CD4-positive, alpha-beta T cell treated with Interferon gamma for 1 hour (primary cell): ENCODE measurements at places on chromosomes 16 and 17.
A peak's percentile ranks its signal among the peaks of the same experiment; 100 is the strongest.

DNA sequence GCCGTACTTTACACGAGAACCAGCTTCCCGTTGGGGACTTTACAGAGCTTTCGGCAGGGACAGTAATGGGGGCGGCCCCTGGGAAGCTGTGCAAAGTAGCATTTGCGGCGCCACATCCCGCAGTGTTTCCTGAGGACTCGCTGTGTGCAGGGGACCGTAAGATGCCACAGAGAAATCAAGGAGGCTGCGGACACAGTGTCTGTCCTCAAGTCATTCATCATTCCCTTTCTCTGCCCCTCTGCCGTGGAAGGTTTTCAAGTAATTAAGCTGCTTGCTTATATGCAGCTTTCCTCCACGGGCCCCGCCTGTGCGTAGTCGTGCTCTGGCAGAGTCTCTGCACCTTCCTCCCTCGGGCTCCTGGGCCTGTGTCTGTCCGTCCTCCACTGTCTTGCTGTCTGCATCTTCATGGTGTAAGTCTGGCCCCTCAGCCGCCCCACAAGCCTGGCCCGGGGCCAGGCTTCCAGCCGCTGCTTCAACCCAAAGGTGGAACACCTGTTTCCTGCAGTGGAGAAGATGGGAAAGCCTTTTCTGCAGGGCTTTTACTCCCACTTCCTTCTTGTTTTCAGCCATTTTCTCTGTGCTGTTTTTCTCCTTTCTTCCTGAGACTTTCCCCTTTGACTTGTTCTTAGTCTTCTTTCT lies 216.9 kb upstream of the CHMP6 start:
- no peak for DNase-seq

DNA sequence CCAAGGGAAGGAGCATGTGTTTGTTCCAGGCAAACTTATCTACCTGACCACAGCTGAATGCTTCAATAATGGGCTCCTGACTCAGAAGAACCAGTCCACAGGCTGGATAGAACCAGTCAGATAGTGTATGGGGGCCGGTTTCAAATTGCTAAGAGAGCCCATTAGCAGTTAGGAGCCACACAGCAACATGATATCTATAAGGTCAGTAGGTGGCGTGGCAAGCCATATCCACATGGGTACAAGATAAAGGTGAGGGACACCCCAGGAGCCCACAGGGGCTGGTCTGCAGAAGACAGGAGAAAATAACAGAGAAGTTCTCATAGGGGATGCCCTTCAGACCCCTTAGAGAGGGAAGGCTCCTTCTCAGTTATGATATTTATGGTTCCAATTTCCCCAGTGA lies 31.6 kb upstream of the CDRT15 start:
- DNase-seq: no peak

DNA sequence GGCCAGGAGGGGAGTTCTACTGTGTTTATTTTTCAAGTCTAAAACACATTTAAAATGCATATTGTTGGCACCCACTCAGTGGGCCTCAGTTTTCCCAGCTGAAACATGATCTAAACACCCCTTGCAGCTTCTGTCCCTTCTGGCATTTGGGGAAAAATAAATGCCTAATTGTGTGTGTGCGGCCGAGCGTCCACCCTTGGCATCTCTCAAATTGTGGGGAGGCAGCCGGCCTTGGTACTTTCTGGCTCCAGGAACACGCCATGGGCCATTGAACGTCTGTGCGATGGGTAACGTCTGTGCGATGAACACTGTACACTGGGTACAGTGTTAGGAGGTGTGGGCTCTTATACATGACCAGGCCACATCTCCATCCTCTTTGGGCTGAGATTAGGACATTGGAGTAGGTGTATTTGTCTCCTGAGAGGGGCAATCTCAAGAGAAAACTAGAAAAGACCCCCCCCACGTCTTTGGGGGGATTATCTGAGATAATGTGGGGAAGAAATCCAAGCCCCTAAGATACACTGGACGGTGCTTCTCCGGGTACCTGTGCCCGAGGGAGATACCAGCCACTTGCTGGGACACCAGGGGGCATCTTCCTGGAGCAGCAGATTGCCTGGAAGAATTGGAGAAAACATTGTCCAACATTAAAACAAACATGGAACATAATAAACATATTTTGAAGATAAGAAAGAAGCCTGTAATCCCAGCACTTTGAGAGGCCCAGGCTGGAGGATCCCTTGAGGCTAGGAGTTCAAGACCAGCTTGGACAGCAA lies 54.9 kb downstream of the RAB11FIP4 start:
- DNase-seq: no peak

- no peak for DNase-seq
Observed at GRCh38 chr16:77991701-77992100, 30.6 kb upstream of the CLEC3A start.

DNA sequence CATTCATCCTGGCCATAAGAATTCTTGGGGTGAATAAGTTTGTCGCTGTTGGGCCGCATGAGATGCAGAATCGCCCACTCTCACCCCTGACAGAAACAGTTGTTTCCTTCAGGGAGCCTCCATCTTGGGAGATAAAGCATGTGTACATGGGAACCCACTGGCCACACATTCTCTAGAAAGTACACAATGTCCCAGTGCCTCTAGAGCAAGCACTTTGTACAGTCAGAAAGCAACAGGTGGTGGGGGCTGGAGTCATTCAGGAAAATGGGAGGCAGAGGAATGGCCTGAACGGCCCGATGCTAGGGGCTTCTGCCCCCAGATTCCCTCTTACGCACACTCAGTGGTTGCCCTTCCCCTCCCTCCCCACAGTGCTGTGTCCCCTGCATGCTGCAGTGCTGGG lies 16.1 kb downstream of the ACE start:
- no peak for DNase-seq

- peak; percentile 80 for DNase-seq
Observed at GRCh38 chr16:30186782-30187555, 3.6 kb downstream of the CORO1A start.

DNA sequence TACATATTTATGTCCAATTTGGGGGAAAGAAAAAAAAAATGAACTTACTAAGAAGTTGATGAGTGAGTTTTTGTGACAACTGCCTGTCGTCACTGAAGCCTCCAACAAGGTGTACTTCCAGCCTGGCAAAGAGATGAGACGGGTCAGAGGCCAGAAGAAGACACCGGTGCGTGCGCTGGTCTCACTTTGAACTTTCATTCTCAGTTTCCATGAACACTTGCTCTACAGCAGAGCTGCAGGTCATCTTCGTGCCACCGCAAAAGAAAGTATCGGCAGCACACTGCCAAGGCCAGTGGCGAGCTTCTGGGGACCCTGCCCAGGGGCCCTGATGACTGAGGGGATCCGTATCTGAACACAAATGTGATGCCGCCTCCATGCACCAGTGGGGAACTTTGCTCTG lies 11.6 kb downstream of the NTAN1 start:
- DNase-seq: no peak

GRCh38 chr17:42187833-42188232 lies 2.6 kb upstream of the HCRT start:
- DNase-seq: no peak

GRCh38 chr16:23595951-23596720 lies at the start of gene NDUFAB1:
Gene NDUFAB1, minus strand, starts transcription at chr16:23596316. Its CDS starts 26 bp downstream, at chr16:23596290.
- DNase-seq: peak; percentile 86

- DNase-seq: no peak
Observed at GRCh38 chr17:78184868-78185267, 2.0 kb downstream of the TK1 start.

DNA sequence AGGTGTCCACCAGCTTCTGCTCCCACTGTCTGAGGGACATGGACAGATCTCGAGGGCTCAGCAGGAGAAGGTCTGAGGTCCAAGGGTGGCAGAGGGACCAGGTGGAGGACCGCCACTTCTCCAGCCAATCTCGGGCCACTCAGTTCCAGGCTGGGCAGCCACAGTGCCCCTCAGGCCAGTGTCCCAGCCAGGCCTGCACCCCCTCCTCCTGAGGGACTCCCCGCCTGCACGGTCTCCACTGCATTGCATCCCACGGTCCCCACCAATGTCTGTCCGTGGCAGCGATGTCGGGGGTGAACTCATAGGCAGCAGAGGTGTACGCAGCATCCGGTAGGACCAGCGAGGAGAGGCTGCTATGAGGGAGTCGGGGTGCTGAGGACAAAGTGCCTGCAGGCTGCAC lies 64.2 kb upstream of the DOC2B start:
- no peak for DNase-seq

- DNase-seq: no peak
Observed at GRCh38 chr16:6160303-6160702, 1062.7 kb upstream of the EEF2KMT start.

DNA sequence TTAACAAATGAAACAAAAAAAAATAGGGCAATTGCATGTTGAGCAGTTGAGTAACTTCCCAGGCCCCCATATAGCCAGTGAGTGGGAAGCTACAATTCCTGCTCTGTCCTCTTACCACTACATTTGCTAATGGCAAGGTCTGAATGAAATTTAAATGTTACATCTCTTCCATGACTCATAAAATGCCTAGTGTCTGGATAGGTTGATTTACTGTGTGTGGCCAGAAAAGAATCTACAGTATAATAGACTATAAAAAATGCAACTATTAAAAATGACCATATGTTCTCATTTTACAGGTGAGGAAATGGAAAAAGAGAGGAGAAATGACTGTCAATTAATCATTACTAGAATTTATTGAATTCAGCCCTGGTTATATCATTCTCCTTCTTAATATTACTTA lies 1199.3 kb downstream of the CDH11 start:
- no peak for DNase-seq

GRCh38 chr16:54510685-54511221 lies 224.2 kb upstream of the IRX3 start:
- no peak for DNase-seq

- no peak for DNase-seq
Observed at GRCh38 chr16:89531821-89532526, 23.8 kb downstream of the SPG7 start.

DNA sequence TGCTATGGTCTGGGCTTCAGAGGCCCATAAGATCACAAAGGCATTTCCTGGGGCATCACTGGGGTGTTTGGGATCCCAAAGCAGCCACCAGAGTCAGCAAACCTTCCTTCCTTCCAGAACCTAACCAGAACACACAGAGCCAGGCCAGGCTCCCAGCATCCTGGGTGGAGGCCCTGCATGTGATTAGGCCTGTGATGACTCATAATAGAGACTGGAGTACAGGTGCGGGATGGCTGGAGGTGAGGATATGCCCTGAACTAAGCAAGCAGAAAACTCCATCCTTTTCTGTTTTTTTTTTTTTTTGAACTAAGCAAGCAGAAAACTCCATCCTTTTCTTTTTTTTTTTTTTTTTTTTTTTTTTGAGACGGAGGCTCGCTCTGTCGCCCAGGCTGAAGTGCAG lies 17.7 kb upstream of the GFOD2 start:
- no peak for DNase-seq

DNA sequence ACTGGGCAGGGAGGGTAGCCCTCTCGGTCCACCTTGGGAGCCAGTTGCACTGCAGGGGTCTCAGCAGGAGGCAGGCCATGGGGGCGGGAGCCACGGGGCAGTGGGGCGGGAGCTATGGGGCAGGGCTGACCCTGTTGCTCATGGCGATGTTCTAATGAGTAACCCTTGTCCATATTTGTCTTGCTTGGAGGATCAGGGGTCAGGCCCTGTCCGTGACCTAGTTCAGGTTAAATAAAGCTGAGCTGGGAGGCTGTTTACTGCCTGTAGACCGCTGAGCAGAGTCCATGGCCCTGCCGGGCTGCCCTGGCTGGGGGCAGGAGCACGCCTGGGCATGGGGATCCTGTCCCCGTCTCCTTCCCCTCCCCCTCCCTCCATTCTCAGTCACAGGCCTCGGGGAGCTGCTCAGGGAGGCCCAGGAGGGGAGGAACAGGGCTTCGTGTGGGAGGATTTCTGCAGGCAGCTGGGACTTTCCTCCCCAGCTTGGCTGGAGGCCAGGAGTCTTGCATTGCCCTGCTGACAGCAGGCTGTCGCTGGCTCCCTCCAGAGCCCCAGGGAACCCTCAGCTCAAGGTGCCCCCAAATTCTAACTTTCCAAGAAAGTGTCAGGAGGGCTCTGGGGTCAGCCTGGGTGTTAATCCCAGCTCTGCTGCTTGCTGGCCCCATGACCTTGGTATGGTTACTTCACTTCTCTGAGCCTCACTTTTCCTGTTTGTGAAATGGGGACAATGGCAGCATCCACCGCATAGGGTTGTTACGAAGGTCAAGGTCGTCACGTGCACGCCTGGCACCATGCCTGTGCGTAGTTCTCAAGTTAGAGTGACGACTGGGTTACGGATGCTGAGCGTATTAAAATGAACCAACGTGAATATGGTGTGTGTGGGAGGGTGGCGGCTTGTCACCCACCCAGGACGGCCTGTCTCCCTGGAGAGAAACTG lies 6.1 kb upstream of the SERPINF2 start:
- DNase-seq: peak; percentile 28

GRCh38 chr16:58428621-58429542 lies 36.6 kb downstream of the GINS3 start:
- no peak for DNase-seq

DNA sequence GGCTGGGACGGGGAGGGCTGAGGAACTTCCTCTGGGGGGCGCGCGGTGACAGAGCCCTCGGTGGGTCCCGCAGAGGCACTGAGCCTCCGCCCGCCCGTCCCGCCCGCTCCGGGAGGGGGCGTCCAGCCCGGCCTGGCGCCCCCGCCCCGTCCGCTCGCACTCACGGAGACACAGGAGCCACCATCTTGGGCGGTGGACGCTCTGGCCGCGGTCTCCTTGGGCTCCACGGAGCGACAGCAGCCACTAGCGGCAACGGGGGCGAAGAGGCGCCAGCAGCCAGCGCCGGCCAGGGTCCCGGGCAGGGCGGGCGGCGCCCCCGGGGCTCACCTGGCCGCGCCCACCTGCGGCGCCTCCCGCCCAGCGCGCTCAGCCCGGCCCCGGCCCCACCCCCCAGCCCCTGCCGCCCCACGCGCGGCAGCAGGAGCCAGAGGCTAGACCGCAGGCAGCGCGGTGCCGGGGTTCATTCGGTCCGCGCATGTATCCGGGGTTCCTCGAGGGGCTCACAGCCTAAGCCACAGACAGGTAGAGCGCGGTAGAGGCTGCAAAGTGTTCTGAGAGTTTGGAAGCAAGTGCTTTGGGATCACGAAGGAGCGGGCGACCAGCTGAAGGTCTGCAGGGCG lies at the start of gene C17orf113:
TSS of gene C17orf113 (minus strand) at position 209 of the 620 bp plus-strand sequence. CDS start 7,225 bp downstream, outside the sequence.
- peak; percentile 46 for DNase-seq

GRCh38 chr16:72983728-72984350 lies 64.1 kb downstream of the ZFHX3 start:
- DNase-seq: no peak

GRCh38 chr17:17810084-17810894 lies 26.5 kb downstream of the SREBF1 start:
- DNase-seq: no peak

DNA sequence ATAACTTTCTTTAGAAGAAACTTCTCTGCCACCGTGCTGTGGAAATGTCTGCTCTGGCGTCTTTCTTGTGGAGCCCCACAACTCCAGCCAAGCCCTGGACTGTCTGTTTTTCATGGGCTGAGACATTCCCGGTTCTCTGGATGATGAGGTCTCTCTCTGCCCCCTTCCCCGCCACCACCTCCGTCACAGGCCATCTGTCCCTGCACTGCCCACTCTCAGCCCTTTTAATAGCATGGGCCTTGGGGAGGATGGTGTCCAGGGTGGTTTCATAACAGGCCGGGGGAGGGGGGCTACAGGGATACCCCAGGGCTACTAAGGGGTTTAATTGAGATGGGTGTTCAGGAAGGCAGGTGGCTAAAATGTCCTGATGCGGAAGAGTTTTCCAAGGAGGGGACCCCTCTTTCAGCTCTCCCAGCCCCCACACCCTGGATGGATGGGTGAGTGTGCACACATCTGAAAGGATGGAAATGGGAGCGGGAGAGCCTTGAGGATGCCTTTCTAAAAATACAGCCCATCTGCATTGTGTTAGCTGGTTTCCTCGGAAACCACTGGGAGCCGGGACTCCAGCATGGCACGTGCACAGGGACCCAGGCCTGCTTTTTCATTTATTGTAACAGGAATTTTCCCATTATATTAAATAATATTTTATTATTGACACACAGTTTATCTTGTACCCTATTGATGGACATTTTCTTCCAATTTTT lies 14.6 kb upstream of the NDRG4 start:
- no peak for DNase-seq
